ENCODE measurements at places on chromosomes 2 and 18. TPM values are rescaled to one million over a fixed set of nuclear protein-coding genes. Genes with fewer than 3 reads are reported as not detected.

DNA sequence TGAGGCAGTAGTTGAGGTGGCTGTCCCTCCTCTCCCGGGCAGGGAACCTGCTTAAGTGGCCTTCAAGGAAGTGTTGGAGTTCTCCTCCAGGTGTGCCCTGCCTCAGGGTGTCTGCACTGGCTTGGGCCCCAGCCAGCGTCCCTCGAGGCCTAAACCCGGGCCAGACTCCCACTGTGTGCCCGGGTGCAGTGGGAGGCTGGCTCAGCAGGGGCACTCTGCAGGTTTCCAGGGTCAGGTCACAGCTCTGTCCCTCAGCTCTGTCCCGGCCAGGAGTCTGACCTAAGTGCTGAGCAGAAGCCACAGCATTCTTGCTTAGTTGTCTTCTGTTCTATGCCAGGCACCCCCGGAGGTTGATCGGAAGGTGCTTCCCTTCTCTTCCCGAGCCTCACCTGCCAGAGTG is 69.0 kb upstream of the OTOS start:
- no peak for ATAC-seq

The C1QL2 gene
- total RNA-seq: not detected

- ATAC-seq: no peak
Measured at GRCh38 chr2:241211276-241211675, 22.8 kb downstream of the ANO7 start.

DNA sequence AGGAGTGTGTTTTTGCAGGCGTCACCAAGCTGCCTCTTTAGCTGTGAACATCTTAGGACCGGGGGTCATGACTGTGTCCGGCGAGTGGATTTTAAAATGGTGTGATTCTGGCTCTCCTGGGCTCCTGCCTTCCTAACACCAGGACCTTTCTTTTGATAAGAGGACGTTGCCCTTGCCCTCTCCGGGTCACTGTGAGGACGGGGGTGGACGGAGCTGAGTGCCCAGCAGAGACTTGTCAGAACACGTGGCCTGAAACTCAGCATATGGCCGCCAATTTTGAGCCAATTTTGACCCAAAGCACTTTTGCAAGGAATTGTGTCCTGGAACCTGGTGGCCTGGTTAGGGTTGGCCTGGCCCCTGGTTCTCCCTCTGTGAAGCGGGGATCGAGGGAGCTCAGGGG is 40.2 kb downstream of the RTP5 start:
- ATAC-seq: no peak

DNA sequence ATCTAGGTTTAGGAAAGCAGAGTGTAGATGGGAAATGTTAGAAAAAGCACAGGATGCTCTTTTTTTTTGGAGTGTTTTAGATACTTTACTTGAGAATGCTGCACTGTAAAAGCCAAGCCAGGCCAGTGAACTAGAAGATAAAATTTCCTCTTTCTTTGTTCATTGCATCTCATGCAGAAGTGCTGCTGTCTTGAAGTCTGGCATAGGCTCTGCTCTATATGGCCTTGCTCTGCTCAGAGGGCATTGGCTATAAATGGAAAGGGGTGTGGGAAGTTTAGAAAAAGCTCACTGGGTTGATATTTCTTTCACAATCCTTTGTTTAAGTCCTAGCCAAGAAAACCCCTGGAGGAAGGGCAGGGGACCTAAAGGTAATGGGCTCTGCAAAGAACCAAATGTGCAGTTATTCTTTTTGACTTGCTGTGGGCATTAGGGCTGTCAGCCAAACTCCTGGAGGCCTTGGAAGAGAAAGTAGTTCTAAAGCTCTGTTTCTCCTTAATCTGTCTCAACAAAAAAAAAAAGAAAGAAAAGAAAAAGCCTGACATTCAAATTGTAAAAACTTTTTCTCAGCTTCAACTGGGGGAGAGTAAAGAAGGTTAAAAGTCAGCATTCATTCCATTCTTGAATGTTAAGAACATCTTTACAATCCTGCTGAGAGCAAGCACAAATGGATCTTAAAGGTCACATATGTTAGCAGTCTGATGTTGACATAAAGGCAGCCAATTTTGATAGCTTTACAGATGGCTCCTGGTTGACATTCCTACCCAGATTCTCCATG is 338.3 kb downstream of the GULP1 start:
- no peak for ATAC-seq

The RAD51AP2 gene
- 0.16 TPM for total RNA-seq

All from esophagus mucosa (tissue), 1 donor.